ENCODE measurements at places on chromosomes 2 and 18.

- no peak for DNase-seq
Observed at GRCh38 chr2:224994242-224994823, 47.9 kb downstream of the DOCK10 start.

DNA sequence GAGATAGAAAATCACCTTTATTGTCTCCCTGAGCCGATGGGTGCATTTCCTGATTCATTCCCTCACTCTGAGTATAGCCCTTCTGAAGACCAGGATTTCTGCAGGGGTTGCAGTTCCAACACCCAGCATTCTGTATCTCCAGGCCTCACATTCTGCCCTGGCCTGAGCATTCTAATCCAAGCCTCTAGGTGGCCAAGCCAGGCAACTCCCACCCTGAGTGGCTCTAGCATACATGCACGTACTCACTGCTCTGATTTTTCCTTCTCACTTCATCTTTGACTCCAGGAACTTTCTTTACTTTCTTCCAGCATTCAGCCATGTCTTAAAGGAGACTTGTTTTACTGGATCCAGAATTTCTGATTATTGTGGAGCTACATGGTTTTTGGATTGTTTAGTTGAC, 100.7 kb upstream of the STK39 start:
- no peak for DNase-seq

GRCh38 chr18:7618891-7619442, 51.9 kb downstream of the PTPRM start:
- no peak for DNase-seq

DNA sequence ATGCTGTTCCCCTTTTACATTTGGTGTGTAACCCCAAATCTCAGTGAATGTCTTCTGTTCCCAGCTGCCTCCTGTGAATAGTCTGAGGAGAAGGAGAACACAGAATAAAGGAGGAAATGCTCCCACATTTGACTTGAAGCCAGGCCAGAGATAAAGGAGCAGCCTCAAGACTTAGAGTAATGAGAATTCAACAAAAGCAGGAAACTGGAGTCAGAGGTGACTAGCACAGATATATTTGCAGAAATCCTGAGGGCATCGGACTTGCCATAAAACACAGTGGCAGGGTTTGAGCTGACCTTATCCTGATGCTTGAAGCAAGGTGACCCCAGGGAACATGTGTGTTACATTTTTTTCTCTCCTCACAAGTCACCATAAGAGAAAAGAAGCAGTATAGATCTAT, 291.4 kb upstream of the RND3 start:
- no peak for DNase-seq

- DNase-seq, result no peak
Observed at GRCh38 chr18:841647-842370, 29.8 kb upstream of the YES1 start.

DNA sequence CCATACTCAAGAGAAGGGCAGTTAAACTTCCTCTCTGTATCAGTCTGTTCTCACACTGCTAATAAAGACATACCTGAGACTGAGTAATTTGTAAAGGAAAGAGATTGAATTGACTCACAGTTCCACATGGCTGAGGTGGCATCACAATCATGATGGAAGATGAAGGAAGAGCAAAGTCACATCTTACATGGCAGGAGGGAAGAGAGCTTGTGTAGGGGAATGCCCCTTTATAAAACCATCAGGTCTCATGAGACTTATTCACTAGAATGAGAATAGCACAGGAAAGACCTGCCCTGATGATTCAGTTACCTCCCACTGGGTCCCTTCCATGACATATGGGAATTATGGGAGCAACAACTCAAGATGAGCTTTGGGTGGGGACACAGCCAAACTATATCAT, 1.4 kb upstream of the IL36B start:
- no peak for DNase-seq

- no peak for DNase-seq
Observed at GRCh38 chr18:5175378-5175777, 21.7 kb downstream of the AKAIN1 start.

- no peak for DNase-seq
Observed at GRCh38 chr2:40559175-40559574, 107.3 kb upstream of the SLC8A1 start.

GRCh38 chr2:120870467-120870788, 134.8 kb downstream of the GLI2 start:
- DNase-seq, result no peak

DNA sequence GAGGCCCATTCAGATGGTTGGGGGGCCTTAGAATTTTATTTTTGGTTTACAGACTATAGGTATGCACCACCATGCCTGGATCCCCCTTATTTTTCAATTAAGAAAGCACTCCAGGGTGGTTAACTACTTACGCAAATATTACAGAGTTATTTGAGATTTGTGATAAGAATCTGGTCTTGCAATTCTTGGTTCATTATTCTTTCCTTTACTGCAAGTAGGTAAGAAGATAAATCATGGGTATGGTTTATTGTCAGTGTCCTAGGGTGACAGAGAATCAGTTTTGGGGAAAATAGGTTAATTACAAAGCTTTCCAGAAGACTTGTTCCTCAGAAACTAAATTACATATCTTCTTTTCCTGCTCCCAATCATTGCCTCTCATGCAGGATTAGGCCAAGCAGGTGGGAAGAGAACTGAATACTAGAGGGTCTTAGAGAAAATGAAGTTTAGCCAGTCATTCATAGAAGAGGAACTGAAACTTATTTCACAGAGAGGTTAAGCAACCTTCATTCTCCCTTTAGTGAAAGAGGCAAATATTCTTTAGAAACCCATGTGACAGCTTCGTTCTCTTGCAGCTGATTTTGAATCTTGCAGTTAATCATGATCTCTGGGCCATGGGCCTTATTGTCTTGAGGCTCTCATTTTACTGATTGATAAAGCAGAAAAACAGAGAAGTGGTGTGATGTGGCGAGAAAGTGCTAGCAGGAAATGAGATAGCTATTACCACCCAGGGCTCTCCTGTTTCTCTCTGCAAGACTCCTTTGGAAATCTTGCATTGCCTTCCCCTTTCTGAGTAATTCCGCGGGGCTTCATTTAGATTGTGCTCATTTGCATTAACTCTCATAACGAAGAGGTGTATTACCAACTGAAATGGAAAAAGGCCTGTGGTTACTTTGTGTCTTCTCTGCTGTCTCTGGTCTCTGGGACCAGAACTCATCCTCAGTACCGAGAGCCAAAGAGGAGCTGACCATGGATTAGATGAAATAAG, 44.8 kb upstream of the ARHGAP25 start:
- DNase-seq, result no peak

GRCh38 chr2:31937741-31938140, 73.1 kb downstream of the MEMO1 start:
- DNase-seq, result no peak

- no peak for DNase-seq
Observed at GRCh38 chr18:10659594-10659993, 133.8 kb downstream of the NAPG start.

GRCh38 chr2:181197140-181197760, 216.8 kb downstream of the UBE2E3 start:
- no peak for DNase-seq

GRCh38 chr2:25228848-25229278, 60.5 kb upstream of the POMC start:
- no peak for DNase-seq

DNA sequence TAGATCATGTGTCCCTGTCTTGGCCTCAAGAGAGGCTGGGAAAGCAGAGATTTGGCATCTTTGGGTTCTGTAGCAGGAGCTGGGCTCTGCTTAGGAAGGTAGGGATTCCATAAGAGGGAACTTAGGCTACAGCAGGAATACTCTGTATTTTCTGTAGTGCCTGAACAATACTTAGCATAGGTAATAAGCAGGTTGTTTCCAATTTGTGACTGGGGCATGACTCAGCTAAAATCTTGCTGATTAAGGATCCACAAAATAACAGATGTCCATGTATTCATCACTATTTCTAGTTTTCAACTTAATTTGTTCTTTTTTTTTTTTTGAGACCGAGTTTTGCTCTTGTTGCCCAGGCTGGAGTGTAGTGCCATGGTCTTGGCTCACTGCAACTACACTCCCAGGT, 68.5 kb downstream of the SMAD4 start:
- no peak for DNase-seq

GRCh38 chr2:178101321-178102079, 10.7 kb upstream of the RBM45 start:
- no peak for DNase-seq

DNA sequence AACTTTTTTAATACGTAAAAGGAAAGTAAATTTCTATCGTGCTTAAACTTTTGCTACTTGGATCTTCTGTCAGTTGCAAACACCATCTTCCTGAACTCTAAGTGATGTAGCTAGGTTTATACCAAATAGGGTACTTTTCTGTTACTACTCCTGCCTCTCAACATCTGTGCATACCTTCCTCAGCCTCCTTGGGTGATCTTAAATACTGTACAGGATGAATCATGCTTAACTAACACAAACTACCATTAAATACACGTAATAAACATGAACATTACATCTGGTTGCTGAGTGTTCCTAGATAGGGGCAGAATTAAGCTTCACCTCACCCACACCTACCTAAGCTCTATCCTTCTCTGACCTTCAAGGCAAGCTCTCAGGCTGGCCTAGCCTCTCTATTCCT, 398.0 kb downstream of the TXNL1 start:
- DNase-seq, result no peak

DNA sequence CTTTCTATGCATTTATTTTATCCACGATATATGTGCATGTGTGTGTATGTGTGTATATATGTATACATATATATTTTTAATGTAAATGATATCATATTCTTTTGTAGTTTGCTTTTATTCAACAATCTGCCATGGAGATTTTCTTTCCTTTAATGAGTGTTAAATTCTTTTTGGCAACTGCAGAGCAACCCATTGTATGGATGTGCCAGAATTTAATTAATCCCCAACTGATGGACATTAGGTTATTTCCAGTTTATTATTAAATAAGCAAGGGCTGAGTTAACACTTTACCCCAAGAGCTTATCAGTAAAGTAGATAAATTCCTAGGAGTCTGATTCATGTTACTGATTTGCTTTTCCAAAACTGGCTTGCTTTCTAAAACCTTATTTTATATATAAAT, 58.9 kb upstream of the CD28 start:
- DNase-seq, result no peak

- no peak for DNase-seq
Observed at GRCh38 chr2:228257379-228257778, 75.9 kb upstream of the SPHKAP start.

- no peak for DNase-seq
Observed at GRCh38 chr2:73827018-73827417, 1.7 kb upstream of the STAMBP start.

DNA sequence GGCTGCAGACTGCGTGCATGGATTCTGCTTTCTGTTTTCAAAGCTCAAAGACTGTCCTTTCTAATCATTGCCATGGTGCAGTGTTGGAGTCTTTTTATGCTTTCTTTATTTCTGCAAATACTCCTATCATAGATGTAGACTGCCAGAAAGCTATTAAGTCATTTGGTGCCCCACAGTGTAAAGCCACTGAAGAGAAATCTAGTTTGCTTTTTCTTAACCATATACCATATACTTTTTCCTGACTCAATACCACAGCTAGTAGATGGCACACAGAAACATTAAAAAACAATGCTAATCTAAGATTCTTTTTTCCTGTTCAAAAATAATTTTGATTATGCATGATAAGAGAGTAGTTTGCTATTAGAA, 109.9 kb upstream of the RAB27B start:
- DNase-seq, result no peak

GRCh38 chr18:42255908-42256765, 301.1 kb downstream of the PIK3C3 start:
- DNase-seq, result no peak

- DNase-seq, result no peak
Observed at GRCh38 chr18:6488956-6489355, 74.2 kb upstream of the L3MBTL4 start.

DNA sequence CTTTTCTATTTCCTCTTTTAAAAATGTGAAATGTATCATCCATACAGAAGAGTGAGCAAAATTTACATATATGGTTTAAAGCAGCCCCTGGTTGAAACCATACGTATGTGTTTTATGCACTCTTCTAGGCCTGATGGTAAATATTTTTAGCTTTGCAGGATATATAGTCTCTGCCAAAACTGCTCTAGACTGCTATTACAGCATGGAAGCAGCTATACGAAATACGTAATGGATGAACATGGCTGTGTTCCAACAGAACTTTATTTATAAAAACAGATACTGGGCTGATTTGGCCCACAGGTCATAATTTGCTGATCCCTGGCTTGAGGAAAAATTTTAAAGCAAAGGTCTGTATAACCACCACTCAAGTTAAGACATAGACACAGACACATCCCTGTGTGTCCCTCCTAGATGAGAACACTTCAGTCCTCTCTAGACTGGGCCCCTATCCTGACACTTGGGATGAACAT, 42.5 kb upstream of the ATP8B1 start:
- DNase-seq, result no peak

DNA sequence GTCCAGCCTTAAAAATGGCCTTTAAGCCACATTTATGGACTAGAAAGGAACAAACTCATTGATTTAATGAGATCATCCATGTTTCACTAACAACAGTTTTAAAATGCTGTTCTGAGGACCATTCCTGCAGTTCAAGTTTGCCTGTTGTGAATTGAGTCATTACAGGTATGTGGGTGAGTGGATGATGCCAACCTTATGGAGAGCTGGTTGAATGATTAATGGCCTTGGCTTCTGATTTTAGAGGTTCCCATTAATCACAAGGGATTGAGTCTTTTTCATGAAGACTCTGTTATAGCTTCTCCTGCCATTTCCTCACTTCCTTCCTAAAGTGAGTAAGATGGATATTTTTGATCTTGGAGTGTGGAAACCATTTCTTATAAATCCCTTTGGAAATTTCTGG, 459.8 kb upstream of the SLC14A2 start:
- no peak for DNase-seq

- no peak for DNase-seq
Observed at GRCh38 chr2:11813951-11814350, 67.5 kb downstream of the LPIN1 start.

GRCh38 chr2:164661349-164661748, 40.1 kb upstream of the GRB14 start:
- DNase-seq, result no peak

DNA sequence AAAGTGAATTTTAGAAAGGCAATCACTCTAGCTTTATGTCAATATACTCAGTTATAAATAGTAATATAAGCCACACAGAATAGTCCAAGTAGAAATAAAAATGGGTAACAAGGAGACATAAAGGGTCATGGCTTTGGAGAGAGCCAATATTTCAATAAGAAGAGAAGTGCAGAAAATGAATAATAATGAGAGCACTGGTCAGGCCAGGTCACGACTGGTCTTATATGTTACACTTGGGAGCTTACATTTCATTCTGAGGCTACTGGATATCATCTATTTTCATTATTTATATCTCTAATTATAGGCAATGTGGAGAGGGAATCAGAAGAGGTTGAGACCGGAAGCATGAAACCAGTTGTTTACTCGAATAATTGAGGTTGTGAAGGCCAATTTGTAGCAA, 180.8 kb upstream of the PID1 start:
- no peak for DNase-seq

- DNase-seq, result no peak
Observed at GRCh38 chr18:78579854-78580577, 399.6 kb upstream of the SALL3 start.

- no peak for DNase-seq
Observed at GRCh38 chr2:39549718-39550464, 112.8 kb upstream of the MAP4K3 start.
